MG63 (cell line): ENCODE measurements at places on chromosomes 12 and 14. TPM values are rescaled to one million over a fixed set of nuclear protein-coding genes. Genes with fewer than 3 reads are reported as not detected.

SLC2A3 gene
- 0.72 and 2.1 TPM in 2 replicates for total RNA-seq

DNA sequence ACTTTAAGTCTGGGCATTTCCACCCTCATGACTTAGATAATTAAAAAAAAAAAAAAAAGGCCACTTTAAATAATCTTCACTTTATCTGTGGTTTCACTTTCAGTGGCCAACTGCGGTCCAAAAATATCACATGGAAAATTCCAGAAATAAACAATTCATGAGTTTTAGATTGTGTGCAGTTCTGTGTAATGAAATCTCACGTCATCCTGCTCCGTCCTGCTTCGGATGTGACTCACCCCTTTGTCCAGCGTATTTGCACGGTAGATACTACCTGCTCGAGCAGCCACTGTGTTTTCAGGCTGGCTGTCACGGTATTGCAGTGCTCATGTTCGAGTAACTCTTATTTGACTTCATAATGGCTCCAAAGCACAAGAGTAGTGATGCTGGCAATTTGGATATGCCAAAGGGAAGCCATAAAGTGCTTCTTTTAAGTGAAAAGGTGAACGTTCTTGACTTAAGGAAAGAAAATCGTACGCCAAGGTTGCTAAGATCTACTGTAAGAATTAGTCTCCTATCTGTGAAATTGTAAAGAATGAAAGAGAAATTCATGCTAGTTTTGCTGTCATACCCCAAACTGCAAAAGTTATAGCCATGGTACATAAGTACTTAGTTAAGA lies 2.4 kb downstream of the E2F7 start:
- DNase-seq = no peak

PCNX1 gene
- 25.4 TPM in 2 replicates for total RNA-seq

DNA sequence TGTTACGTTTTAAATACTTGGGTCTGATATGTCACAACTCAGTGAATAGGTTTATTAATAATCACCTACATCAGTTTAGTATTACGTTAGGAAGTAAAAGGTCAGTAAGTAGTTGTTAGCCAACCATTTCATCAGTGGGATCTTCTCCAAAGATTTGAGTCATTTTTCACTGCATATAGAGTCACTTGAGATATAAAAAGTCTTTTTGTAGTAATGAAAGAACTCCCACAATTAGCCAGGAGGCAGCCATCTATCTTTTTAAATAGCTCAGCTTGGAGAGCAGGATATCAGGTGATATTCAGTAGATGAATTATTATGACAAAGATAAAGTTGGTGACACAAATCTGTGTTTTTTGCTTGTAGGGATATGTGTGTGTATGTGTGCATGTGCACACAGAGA lies 309.3 kb downstream of the PDZRN4 start:
- DNase-seq = no peak

DNA sequence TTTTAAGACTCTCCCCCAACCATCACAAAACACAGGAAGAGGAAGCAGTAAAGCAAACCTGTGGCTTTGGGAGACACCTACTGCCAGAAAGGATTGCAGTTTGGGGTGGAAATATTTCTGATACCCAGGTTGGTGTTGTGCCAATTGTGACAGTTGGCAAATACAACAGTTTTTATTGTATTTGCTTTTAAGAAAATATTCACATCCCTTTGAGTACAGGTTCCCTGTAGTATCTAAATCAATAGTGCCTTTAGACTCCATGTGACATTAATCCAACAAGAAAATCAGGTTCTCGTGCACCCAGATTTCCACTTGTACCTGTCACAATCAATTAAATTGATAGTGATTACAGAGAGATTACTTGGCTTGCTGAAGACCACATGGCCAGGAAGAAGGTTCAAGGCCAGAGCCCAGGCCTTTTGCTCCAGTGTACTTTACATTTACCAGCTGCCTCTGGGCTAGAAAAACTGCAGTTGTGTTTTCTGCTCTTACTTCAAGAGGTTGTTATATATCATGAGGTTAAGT lies 361.2 kb downstream of the ATP23 start:
- no peak for DNase-seq

GRCh38 chr12:48796976-48797375 lies 8.1 kb upstream of the ADCY6 start:
- DNase-seq = no peak

DNA sequence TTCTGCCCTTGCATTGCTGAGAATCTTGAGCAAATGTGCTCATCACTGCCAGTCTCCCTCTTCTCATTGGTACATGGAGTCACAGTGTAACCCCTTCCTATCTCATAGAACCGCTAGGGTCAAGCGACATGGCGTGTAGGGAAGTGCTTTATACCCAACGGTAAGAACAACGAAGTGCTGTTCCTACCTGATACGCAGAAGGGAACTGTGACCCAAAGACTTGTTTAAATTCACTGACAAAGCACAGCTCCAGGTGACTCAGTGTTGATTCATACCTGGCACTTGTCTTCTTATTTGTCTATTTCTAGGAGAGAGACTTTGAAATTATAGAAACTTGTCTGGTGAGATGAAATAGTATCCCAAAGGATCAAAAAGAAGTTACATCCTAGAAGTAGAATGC lies 53.7 kb downstream of the FBXL14 start:
- DNase-seq = peak; percentile 59

- no peak for DNase-seq
These were observed 156.6 kb downstream of the TSPAN9 start for GRCh38 chr12:3233797-3234196.

GRCh38 chr14:92121207-92121669 lies 268 bp downstream of the NDUFB1 start:
- peak; percentile 13 for DNase-seq

GRCh38 chr12:96198965-96199364 lies 4.8 kb downstream of the ELK3 start:
- DNase-seq = no peak

CEP128 gene
- 0.22 and 1.4 TPM in 2 replicates for total RNA-seq

DNA sequence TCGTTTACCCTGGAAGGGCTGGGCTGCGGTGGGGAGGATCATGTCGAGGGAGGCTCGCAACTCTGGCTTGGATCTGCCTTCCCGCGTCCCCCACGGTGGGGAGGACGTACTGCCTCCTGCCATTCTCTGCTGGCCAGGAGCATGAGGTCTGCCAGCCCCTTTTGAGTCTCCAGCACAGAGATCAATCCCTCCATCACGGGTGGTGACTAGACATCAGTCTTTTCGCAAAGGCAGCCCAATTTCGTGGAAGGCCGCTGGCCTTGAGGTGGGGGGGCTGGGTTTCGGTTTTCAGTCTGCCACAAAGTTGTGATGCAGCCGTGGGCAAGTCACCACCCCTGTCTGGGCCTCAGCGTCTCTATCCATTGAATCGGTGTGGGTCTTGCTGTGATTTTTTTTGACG lies 62.2 kb downstream of the PRMT8 start:
- no peak for DNase-seq

DNA sequence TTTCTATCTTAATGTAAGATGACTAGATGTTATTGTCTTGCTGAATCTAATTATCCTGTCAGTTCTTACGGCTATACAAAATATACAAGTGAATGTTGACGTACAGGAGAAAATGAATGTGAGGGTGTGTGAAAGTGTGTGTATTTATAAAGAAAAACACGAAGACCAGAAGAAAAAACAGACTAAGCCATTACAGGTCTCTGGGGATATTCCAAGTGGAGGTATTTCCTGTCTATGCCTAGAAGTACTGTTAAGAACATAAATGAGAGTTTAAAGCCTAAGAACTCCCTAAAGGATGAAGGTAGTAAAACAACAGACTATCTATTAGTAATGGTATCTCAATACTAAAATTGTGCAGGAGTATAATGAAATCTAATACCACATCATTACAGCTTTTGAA lies 7.6 kb downstream of the MDM1 start:
- no peak for DNase-seq
